ENCODE measurements at places on chromosomes 7 and 10.

DNA sequence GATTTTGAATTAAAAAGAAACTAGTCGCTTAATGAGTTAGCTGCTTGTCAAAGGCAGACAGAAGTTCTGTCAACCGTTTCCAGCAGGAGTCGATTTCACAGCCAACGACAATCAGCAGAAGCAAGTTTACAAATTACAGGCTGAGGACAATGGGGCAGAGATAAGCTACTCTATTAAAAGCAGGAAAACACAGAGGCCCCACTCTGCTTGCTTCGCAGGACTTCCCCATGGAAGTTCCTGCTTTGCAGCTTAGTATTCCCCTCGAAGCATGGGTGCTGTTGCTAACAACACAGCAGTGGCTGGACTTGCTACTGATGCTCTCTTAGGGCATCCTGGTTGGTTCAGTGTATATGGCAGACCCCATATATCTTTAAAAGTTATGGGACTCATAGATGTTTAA, 50.8 kb upstream of the KLF6 start:
- DNase-seq = no peak

DNA sequence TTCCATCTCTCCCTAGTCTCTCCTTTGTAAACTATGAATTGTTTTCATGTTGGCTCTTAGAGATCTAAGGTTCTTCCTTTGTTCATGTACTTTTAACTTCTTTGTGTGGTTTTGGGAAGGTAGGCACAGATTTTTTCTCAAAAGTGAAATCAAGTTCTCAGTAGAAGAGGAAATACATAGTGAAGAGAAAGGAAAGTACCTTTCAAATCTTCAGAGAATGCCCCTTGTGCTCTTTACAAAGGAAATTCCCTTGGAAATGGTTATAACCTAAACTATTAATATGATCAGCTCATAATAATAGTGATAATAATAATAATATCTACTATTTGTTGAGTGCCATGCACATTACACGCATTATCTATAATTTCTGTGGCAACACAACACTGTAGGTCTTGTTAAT, 318.5 kb downstream of the PRPF18 start:
- no peak for DNase-seq

GRCh38 chr10:50946991-50947781, 61.8 kb upstream of the A1CF start:
- no peak for DNase-seq

- DNase-seq = no peak
Observed at GRCh38 chr7:52260046-52260665, 775.3 kb upstream of the POM121L12 start.

- DNase-seq = no peak
Observed at GRCh38 chr10:80590585-80591125, 53.0 kb downstream of the SH2D4B start.

DNA sequence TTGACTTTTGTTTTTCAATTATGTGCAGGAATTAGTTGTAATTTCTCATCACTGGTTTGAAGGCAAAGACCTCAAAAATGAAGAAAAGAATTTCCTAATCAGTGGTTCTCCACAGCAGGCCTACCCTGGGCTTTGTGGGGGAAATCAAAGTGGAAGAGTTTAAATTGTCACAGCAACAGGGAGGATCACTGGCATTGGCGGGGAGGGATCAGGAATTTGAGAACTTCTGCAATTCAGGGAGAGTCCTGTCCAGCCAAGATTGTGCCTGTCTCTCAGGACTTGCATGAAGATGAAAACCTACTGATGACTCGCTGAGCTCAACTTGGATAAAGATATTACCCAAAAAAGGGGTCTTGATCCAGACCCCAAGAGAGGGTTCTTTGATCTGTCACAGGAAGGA, 70.1 kb downstream of the HACD1 start:
- DNase-seq = no peak

DNA sequence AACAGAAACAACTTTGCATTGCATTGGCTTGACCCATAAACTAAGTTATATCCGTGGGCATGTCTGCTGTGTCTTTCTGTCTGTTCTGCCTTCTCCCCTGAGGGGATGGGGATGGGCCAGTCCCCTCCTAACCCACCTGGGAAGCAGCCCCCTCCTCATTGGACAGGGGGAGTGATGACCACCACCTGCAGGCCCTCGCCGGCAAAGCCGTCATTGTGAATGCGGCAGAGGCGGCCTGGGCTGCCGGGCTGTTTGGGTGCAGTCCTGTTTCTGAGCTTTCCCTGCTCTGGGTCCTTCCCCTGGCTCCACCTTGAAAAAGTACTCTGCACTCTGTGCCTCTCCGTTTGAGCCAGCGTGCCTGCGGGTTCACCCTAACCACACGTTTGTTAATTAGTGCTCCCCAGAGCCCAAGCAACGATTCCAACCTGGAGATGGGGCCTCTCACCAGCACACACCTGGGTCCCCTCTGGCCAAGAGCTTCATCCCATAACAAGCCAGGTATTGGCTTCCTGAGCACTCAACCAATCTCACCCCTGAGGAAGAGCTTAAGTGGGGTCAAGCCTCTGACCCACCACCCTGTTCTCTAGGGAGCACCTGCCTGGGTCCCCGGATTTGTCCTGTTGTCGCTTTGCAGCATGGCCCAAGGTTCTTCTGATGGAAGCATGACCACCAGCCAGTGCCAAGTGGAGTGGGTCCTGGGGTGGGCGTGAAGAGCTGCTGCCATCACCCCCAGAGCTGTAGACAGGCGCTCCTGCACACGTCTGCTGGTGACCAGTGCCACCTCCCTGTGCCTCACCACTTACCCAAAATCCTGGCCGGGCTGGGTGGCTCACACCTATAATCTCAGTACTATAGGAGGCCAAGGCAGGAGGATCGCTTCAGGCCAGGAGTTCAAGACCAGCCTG, 39.4 kb upstream of the ZMIZ2 start:
- no peak for DNase-seq

- DNase-seq = no peak
Observed at GRCh38 chr7:136868496-136869000, at the start of gene CHRM2. TSS of gene CHRM2 (plus strand) at chr7:136868652. CDS start at chr7:137014866, 146,214 bp downstream.

DNA sequence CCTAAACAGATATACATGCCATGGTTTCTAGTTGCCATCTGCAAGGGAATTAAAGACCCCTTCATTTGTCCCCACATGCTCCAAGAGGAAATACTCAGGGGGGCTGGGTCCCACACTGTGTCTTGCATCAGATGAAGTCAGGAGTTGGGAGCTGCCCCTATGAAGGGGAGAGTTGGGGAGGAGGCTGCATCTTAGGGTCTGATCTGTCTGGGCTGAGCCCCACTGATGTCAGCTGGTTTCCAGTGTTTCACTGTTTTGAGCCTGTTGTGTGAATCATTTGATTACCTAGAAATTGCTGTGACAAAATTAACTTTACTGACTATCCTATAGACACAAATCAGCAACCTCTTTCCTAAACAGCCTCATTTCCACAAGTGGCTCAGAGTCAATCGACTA, 4.9 kb upstream of the ADCY1 start:
- DNase-seq = no peak

DNA sequence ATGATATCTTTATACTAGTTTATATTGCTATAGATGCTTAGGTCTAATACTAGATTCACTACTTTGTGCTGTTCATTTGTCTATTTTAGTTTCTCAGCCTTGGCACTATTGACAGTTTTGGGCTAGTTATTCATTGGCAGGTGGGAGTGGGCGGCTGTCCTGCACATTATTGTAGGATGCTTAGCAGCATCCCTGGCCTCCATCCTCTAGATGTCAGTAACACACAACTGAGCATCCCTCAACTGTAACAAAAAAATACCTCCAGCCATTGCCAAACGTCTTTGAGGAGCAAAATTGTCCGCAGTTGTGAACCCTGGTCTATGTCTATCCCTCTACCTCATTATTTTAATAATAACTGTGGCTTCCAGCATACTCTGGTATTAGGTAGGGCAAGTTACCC, 34.4 kb upstream of the PNLIP start:
- DNase-seq = no peak

DNA sequence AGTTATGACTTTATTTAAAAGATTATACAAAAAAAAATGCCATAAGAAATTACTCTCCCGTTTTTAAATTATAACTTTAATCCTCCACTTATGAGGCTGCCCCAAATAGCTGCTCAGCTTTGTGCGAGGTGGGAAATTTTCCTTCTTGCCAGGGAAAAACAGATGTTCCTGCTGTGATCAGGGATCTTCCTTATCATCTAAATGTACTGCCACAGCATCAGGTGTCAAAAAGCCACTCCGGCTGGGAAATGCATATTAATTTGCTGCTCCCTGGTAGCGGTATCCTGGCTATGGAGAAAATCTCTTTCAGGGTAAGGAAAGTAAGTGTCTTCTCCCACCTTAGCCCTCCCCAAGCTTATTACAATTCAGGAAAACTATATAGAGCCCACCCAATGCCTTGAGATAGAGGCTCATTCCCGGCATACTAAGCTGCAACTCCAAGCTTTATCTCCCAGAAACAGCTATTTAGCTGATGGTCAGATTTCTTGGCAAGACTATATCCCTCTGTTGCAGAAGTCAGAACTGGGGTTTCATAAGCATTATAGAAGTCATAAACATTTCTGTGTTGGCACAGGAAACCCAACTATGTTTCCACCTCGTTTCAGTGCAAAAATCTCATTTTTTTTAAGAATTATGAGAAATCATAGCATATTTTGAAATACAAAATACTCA, 360.4 kb downstream of the PARD3 start:
- DNase-seq = no peak

DNA sequence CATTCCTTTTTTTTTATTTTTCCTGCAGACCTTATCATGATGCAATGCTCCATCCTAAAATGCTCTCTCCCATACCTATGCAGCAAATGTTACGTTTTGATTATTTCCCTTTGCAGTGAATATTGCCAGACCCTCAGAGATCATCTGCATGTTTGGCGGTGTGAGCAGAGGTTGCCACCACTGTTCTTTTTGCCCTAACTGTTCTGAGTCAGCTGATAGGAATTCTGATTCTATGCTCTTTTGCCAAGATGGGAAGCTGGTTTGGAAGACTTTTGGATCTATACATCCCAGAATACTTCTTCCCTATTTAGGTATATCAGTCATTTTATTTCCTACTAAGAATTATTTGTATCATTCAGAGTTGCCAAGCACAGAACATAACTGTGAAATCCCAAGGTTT, 130.5 kb downstream of the KLF6 start:
- no peak for DNase-seq

DNA sequence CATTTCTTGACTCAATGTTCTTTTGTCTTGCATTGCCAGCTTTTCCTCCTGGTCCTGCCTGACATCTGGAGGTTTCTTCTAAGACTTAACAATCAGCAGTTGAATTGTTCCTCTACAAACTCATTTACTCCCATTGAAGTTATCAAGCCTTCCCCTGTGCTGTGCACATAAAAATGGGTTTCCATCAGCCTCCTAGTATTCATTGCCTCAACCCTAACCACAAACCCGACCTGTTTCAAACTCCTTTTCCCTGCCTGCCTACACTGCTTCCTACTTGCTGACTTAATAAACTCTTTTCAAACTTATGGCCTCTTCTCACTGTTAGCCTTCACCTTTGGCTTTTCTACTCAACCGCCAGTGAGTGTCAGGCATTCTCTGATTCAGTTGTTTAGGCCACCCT, 9.4 kb upstream of the CDK6 start:
- no peak for DNase-seq

- no peak for DNase-seq
Observed at GRCh38 chr10:57657164-57657765, 610.4 kb downstream of the IPMK start.

- DNase-seq = no peak
Observed at GRCh38 chr10:65950075-65950474, 975.8 kb upstream of the LRRTM3 start.

- DNase-seq = no peak
Observed at GRCh38 chr10:20100171-20100570, 283.9 kb downstream of the PLXDC2 start.

GRCh38 chr10:16964576-16965343, 147.5 kb upstream of the RSU1 start:
- no peak for DNase-seq

GRCh38 chr10:89162596-89162995, 44.5 kb downstream of the CH25H start:
- DNase-seq = no peak

GRCh38 chr10:114326795-114327194, 77.5 kb downstream of the AFAP1L2 start:
- no peak for DNase-seq

- DNase-seq = no peak
Observed at GRCh38 chr7:53672681-53673080, 637.2 kb downstream of the POM121L12 start.

DNA sequence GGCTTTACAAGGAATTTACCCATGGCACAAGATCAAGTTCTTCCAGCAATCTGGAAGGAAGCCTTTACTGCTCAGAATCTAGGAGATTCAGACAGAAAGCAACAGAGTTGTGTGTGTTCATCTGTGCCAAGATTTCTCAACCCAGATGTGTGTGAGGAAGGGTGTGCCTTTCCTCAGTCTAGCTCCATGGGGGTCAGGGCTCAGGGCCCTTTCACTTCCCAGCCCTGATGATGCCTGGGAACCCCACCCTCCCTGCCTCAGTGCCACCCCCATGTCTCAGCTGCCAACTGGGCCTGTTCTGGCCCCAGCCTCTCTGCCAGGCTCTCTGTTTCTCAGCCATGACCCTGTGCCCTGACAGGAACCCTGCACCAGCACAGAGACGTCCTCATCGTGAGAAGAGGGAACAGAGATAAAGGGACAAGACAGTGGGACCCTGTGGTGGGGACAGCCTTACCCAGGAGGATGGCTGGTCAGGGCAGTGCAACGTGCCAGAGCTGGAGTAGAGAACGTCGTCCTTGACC, 102.0 kb downstream of the VIPR2 start:
- no peak for DNase-seq

DNA sequence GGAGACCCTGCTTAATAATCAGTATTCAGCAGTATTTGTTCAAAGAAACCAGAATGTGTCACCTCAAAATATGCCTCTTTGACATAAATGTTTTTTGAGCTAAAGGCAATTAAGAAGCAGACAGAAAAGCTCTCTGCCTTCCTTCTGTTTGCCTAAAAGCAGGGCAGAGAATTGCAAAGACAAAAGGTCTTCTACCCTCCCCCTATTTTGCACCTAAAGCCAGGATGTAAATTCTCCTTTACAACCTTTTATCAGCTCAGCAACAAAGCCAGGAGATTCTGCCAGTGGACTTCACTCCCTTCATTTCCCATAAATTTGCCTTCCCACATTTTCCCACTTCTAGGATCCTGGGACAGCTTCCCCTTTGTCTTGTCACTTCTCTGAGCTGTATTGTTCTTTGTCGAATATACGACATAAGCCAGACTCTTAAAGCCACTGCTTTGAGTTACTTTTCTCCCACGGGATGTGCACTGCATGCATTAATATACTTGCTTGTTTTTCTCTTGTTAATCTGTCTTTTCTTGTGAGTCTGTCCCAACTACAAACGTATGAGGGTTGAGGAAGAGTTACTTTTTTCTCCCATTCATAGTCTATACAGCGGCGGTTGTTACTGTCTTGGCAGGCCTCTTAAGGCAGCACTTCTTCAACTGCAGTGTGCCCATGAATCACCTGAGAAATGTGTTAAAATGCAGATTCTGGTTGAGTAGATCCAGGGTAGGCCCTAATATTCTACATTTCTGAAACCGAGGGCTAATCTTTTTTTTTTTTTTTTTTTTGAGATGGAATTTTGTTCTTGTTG, 48.2 kb downstream of the ST8SIA6 start:
- DNase-seq = no peak

- no peak for DNase-seq
Observed at GRCh38 chr10:14244801-14245211, 85.9 kb downstream of the FRMD4A start.

- DNase-seq = no peak
Observed at GRCh38 chr7:107090457-107090856, 46.0 kb downstream of the PRKAR2B start.
